ENCODE measurements at places on chromosomes 12 and 14.
A peak's percentile ranks its signal among the peaks of the same experiment; 100 is the strongest.

- DNase-seq, result no peak
Measured at GRCh38 chr12:204261-204678, 9.7 kb downstream of the SLC6A12 start.

DNA sequence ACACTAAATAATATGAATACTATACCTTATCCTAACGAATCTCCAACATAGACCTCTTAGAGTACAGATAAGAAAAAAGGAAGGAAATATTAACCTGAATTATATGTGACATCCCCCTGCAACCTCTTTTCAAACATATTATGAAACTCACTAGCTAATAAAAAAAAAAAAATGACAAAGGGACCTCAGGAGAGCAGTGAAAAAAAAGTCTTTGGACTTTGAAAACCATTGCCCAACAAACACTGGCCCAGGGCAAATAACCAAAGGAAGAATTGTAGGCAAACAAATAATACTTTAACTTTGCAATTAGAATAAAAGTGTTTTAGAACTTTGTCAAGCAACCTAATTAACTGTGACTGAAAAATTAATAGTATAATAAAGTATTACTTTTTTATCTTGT is 7.7 kb downstream of the SOX5 start:
- no peak for DNase-seq

- DNase-seq, result no peak
Measured at GRCh38 chr14:44699391-44699790, 192.3 kb upstream of the FSCB start.

- DNase-seq, result no peak
Measured at GRCh38 chr12:11778713-11779685, 129.5 kb downstream of the ETV6 start.

DNA sequence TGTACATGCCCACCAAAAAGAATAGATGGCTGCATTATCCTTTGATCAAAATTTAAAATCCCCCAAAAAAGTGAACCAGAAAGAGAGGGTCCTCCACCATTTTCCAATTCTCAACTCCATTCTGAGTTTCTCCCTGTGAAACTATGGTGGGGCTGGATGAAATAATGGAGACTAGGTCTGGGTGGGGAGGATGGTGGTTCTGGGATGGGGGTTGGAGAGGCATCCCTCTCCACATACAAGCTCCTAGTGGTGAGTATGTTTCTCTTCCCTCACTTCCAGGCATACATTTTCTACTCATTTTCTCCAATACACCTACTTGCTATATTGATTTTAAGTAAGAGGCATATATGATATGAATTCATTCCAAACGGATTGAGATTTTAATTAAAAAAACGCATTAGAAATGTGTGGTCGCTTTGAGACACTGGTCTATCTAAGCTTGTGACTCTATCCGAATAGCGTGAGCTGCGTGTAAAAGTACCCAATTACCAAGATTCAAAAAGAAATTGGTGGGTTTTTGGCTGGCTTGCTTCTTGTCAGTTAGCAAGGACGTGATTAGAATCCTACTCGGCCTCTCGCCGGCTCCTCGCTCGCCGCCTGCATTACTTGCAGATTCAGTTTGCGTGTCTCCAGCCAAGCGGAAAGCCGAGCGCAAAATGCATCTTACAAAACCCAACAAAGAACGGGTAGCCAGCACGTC is 3.4 kb downstream of the ASCL1 start:
- no peak for DNase-seq

DNA sequence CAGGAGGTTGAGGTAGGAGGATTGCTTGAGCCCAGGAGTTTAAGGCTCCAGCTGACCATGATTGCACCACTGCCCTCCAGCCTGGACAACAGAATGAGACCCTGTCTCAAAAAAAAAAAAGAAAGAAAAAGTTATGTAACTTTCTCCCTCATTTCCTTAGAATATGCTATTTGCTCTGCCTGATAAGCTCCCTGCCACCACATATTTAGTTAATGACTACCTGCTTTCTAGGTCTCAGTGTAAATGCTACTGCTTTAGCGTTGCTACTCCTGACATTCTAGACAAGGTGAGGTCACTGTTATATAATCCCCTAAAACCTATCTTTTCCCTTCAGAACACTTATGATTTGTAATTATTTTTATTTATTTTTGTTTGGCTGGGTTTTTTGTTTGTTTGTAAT is 86.3 kb upstream of the AMN1 start:
- no peak for DNase-seq

GRCh38 chr12:57214398-57214781 is 2.2 kb upstream of the NXPH4 start:
- peak; percentile 76 for DNase-seq

- DNase-seq, result no peak
Measured at GRCh38 chr14:74563586-74564159, 48.4 kb downstream of the LTBP2 start.

GRCh38 chr14:37589715-37590427 is 5.2 kb downstream of the FOXA1 start:
- no peak for DNase-seq

- no peak for DNase-seq
Measured at GRCh38 chr12:108854451-108855283, 2.7 kb downstream of the SSH1 start.

- DNase-seq, result no peak
Measured at GRCh38 chr14:87600240-87600639, 392.7 kb downstream of the GALC start.

DNA sequence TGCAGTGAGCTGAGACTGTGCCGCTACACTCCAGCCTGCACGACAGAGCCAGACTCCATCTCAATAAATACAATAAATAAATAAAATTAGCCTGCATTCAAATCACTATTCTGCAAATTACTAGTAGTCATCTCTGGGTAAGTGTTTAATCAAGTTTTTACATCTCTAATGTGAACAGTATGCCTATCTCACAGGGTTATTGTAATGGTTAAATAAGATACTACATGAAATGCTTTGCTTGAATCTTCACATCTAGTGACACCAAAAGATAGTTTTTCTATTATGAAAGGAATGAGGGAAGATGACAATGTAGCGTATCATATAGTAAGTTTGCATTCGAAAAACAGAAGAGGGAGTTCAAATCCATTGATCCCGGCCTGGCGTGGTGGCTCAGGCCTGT is 2.1 kb downstream of the SRSF9 start:
- no peak for DNase-seq

DNA sequence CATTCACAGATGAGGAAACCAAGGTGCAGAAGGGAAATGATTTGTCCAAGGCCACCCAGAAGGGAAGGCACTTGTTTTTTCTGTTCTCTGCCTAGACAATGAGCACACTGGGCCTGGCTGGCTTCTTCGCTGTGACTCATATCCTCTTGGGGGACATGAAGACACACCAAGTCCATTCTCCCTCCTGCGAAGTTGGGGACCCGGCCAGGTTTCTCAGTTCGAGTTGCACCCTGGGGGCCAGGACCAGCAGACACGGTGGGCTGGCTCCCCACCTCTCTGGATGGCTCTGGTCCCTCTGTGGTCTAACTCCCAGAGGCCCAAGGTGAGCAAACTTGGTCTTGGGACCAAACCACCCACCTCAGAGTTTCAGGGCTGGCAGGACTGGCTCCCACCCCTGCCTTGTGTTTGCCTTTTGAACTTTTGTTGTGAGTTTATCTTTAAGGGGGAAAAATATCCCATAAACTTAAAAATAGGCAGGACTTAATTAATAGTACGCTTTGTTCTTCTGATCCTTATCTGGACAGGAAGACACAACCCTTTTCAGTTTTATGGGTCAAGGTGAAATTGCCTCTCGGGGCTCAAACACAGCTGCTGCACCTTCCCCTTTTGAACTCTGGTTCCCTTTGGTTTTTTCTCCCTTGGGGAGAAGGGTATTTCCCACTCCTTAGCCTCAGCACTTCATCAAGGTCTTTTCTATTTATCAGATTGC is 9.0 kb upstream of the MLEC start:
- DNase-seq, result no peak

GRCh38 chr14:23160924-23161522 is 22.4 kb downstream of the SLC7A8 start:
- DNase-seq, result no peak

DNA sequence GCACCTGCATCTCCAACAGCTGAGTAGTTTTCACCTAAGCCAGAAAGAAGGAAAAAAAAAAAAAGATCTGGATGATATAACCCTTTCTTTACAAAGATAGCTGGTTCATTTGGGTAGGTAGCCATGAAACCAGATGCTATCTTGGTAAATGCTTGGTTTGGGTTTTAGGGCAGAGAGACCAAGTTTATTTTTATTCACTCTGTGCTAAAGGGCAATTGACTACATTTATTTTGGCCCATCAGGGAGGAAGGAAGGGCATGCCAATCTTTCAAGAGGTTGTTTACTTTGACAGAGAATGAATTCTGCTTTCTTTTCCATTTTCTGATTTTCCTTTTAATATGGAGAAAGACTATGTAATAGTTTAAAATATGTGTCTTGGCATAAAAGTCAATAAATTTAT is 91.0 kb downstream of the NTN4 start:
- DNase-seq, result no peak

DNA sequence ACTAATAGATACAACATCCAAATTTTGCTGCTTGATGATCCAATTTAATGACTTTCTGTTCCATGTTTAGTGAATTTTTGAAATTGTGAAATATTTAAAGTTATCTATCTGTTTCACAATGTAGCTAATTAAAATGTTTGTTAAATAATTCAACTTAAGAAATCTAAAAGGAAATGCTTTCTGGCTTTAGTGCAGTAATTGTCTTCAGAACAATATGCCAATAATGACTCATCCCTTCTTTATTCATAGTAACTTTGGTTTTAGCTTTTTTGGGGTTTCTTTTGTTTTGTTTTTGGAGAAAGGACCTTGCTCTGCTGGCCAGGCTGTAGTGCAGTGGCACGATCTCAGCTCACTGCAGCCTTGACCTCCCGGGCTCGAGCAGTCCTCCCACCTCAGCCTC is 479.2 kb upstream of the RGS6 start:
- no peak for DNase-seq

GRCh38 chr14:83184531-83184930 is 1650.9 kb upstream of the SEL1L start:
- DNase-seq, result no peak

- no peak for DNase-seq
Measured at GRCh38 chr12:71981149-71981548, 42.5 kb downstream of the TPH2 start.

DNA sequence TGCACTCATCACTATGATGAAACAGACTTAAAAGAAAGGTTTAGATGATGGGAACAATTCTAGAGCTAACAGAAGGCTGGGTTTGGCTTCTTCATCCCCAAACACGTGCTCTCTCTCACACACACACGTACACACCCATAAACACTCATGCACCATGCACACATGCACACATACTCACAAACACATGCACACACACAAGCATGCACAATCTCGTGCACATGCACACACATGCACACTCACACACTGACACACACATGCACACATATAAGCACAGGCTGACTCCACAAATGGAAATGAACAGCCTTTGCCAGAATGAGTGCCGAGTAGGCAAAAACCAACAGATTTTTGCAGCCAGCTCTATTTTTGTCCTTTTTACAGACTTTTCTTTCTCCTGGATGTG is 1571.6 kb downstream of the AACS start:
- no peak for DNase-seq

DNA sequence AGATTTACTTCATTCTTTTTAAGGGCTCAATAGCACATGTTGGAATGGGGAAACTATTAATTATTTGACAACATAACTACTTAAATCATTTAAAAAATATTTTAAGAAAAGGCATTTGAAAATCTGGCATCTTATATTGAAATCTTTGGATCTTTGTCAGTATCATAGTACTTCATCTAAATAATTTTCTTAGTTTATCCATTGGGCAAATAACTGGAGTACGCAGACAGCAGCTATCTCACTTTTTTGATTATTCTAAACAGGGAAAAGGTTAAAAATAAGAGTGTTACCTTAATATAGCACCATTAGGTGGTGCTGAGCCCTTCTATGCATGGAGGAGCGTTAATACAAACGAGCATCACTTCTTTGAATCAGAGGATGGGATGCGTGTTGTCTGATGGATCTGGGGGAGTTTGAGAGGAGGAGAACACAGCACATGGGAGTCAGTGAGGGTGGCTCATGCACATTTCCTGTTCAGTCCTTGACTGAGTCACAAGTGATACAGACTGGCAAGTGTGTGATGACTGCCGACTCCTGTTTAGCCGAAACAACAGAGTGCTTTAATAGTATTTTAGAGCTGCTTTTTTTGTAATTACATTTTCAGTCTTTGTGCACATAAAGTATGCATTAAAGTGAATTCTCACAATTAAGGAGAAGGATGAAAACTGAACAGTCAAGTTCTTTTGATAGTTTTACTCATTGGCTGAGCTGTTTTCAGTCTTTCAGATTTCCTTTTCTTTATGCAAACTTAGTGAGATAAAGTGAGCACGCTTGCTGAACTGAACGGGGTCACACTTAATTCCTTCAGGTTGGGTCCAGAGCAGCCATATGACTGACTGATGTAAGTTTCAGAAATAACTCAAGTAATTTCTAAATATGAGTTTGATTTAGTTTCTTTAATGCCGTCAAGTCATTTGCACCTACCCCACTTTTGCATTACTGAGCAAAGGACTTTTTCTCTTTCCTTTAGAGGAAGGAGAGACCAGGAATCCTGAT is 92.7 kb downstream of the DIP2B start:
- DNase-seq, result peak; percentile 38

DNA sequence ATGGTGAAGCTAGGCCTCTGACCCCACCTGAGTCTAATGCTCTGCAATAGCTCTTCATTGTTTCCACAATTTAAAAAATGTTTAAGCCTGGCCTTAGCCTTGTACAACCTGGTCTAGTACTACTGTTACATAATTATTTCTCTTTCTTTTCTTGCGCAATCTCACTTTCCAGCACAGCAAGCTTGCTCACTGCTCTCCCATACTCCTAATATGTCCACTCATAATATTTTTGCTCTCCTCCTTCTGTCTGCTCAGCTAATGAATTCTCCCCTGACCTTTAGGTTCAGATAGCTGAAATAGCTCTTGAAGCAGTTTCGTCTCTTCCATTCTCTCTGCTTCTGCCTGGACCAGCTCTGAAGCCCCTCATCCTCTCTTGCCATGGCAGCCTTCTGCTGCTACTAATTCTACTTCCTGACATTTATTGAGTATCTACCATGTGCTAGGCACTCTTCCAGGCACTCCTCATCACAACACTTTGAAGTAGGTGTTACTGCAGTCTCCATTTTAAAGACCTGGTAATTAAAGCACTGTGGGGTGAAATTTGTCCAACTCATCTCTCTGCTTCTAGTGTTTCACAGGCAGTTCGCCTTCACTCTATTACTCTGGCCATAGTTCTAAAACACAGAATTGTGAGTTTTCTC is 2.8 kb upstream of the SLC48A1 start:
- no peak for DNase-seq

- no peak for DNase-seq
Measured at GRCh38 chr12:121288986-121289385, 7.5 kb downstream of the CAMKK2 start.

GRCh38 chr14:101098641-101099040 is 195.1 kb upstream of the RTL1 start:
- no peak for DNase-seq

GRCh38 chr12:93323625-93324329 is 53.9 kb upstream of the NUDT4 start:
- DNase-seq, result no peak
